ENCODE measurements at places on chromosomes 4 and X.

GRCh38 chrX:78133238-78133960, 6.1 kb downstream of the TAF9B start:
- no peak for DNase-seq

GRCh38 chr4:1008840-1009541, 2.4 kb upstream of the FGFRL1 start:
- no peak for DNase-seq

DNA sequence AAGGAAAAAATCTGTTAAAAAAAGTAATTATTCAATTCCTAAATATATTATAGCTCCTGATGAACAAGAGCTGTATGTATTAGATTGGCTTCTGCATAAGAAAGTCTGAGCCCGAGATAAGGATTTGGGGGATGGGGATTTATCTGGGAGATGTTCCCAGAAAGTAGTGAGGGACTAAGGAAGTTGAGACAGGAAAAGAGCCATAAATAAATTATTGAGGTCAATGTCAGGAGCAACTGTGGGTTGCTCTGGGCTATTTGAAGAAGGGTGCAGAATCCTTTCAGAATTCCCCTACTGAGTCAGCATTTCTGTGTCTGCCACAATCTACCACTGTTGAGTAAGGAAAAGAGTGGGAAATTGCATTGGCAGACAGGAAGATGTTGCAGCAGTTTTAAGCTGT, 3.1 kb upstream of the TDO2 start:
- no peak for DNase-seq

GRCh38 chr4:140952717-140953116, 180.6 kb downstream of the RNF150 start:
- DNase-seq: no peak

- DNase-seq: no peak
These were observed at the start of gene NHS for GRCh38 chrX:17374619-17375366. Gene NHS, plus strand, starts transcription at chrX:17375200. Its CDS starts 558 bp downstream, at chrX:17375758.

DNA sequence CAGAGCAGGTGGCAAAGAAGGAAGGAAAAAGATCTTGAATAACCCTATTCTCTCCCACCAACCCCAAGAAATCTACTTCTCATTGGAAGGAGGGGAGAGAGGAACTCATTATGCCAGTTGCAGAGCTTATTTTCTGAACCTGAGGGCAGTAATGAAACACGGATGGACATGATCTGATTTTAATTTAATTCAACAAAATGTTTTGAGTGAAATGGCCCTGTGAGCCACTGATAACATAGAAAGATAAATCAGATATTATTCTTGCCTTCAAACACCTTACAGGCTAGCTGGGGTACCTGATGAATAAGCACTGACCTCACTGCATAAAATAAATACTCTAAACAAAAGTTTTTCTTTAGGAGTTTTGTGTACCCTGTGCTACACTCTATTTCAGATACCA, 30.3 kb downstream of the DAPP1 start:
- DNase-seq: no peak

DNA sequence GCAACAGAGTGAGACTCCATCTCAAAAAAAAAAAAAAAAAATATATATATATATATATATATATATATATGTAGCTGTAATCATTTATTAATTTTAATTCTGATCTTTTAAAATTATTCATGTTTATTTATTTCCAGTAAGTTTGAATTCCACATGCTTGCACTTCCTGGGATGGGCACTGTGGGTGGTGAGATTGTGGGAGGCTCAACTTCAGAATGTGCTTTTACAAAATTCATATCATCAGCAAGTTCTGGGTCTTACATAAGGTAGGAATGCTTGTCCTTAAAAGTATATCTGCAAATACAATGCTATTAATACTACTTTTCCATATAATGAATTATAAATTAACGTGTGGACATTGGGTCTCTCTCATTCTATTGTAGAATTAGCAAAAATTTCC, 156.5 kb downstream of the EMCN start:
- no peak for DNase-seq

GRCh38 chrX:45771114-45771513, 570.4 kb upstream of the DIPK2B start:
- no peak for DNase-seq

DNA sequence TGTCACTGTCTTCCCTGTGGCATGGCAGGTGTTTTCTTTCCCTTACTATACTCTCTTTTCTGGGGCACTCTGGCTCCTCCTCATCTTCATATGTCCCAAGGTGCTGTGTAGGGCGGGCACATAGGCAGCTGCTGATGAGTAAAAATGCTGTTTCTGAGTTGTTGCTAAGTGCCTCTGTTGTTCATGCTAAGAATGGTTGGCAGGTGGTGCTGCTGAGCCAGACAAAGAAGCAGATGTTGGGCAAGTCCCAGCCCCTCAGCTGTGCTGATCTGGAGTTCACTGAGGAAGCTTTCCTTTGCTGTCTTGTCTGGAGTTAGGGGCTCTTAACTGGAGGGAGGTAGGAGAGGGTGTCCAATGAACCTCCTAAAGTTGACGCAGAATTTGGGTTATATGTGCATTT, 40.6 kb downstream of the HADH start:
- DNase-seq: no peak

DNA sequence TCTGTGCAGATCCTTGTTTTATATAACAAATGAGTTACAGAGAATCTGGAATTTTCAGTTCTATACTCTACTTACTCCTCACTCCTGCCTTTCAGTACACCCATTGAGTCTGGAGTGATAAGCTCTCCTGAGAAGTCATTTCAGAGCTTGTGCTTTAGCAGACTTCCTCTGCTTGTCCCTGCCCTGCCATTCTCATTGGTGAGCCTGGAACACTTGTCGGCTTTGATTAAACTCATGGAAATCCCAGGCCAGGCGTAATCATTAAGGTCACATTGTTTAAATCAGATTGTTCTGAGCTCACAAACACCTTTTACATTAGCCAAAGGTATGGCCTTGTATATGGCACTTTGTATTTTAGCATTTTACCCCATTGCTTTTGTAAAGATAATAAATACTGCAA, 102.7 kb downstream of the CNKSR2 start:
- DNase-seq: no peak
